Tongue (tissue), 3 donors: ENCODE measurements at places on chromosomes 5 and 9. TPM values are rescaled to one million over a fixed set of nuclear protein-coding genes. Genes with fewer than 3 reads are reported as not detected.

PCDHA12 gene
- total RNA-seq, result 0.10 TPM

MUSK gene
- total RNA-seq, result 10.8 TPM

SH3PXD2B gene
- total RNA-seq, result 24.0 TPM

PRLR gene
- total RNA-seq, result 2.4 TPM

GMCL2 gene
- total RNA-seq, result not detected

BHMT gene
- total RNA-seq, result 0.21 TPM

CCNB1 gene
- 38.9 TPM for total RNA-seq
